ENCODE measurements at places on chromosomes 12 and 14. TPM values are rescaled to one million over a fixed set of nuclear protein-coding genes. Genes with fewer than 3 reads are reported as not detected.

The BRMS1L gene
- total RNA-seq: 14.5 TPM

The DMAC2L gene
- 18.8 TPM for total RNA-seq

The PAPLN gene
- 2.7 TPM for total RNA-seq

The PRR4 gene
- total RNA-seq: 3.3 TPM

The LRP1 gene
- 61.8 TPM for total RNA-seq
